ENCODE measurements at places on chromosomes 12 and 14.

- DNase-seq, result no peak
These were observed 69.4 kb downstream of the MIA2 start for GRCh38 chr14:39303115-39303514.

- no peak for DNase-seq
These were observed 5.3 kb downstream of the NUAK1 start for GRCh38 chr12:106133136-106134087.

DNA sequence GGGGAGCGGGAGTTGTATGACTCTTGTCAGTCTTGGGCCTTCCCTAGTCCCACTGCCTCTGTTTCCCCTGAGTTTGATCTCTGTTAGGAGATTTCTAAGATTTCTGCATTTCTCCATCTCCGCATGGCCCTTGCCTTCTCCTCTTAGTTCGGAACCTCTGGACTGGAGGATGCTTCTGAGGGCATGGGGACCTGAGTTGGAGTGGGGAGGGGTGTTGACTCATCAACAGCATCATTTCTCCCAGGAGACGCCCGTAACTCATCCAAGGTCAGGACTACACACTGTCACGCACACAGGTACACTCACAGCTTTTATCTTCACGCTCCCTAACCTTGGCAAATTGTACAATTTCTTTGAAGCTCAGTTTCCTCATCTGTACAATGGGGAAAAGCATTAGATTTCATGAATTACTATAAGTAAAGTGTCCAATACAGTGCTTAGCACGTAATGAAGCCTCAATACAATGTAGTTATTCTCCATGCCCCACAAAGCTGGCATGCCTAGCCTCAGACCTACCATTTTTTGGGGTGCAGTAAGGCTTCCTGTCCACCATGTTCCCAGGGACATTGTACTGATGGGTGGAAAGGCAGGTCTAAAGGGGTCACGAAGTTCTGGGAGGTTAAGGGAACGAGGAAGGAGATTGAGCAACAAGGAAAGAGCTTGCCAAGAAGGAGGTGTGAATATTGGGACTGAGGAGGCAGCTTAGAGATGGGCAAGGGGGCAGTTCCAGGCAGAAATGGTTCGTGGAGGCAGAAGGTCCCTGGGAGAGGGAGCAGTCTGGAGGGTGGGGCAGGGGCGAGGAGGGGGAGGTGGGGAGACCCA lies 600 bp upstream of the LAG3 start:
- no peak for DNase-seq

DNA sequence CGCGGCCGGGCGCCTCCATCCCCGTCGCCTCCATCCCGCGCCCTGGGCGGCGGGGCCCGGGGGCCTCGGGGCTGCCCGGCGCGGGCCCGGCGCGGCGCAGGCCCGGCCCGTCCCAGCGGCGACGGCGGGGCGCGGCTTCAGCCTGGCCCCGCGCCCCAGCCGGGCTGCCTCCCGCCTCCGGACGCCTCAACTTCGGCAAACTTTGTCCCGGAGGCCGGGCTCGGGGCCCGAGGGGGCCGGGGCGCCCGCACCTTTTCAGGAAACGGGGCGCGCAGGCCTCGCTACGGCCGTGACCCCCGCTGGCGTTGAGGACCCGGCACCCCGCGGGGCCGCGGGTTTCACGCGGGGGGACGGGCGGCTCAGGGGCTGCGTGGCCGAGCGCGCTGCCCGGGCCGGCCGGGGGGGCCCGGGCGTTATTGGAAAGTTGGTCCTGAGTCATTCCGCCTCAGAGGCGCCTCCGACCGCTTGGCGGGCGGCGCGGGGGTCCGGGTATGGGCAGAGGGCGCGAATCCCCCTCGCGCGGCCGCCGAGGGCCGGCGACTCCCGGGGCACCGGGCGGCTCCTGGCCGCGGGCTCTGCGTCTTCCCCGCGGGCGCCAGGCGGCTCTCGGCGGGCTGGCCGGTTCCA lies 575 bp downstream of the TRAF3 start:
- DNase-seq, result no peak

GRCh38 chr12:127728285-127728684 lies 538.7 kb upstream of the TMEM132C start:
- DNase-seq, result no peak

GRCh38 chr12:123761841-123762714 lies at the start of gene DNAH10:
TSS of gene DNAH10 (plus strand) at chr12:123762301. CDS start at chr12:123762337, 36 bp downstream.
- DNase-seq, result no peak

- DNase-seq, result no peak
These were observed 5.0 kb upstream of the NEDD1 start for GRCh38 chr12:96902076-96902475.

All from HTR-8/SVneo (cell line).